ENCODE measurements at places on chromosomes 2 and 18.

DNA sequence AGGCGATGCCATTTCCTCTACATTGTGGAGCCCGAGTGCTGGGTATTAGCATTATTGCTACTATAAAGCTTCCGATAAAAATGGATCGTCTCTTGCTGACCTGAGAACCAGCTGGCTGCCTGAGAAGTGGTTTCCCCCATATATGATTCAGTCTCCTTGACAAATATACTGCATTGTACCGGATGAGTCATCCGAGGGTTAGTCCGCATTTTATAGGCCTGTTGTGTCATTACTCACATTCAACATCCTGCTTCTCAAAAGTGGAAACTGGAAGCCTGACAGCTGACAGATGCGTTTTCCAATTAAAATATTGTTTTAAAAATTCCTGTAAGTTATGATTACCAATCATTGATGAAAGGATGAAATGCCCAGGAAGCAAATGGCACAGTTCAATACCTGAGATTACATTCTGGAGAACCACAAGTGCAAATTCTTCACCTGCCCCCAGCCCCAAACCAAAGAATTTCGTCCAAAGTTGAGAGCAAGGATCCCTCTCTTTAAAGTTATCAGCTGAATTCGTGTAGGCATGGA lies 65.7 kb downstream of the SPRED2 start:
- no peak for DNase-seq

GRCh38 chr18:9737006-9737405 lies 28.9 kb downstream of the RAB31 start:
- no peak for DNase-seq

DNA sequence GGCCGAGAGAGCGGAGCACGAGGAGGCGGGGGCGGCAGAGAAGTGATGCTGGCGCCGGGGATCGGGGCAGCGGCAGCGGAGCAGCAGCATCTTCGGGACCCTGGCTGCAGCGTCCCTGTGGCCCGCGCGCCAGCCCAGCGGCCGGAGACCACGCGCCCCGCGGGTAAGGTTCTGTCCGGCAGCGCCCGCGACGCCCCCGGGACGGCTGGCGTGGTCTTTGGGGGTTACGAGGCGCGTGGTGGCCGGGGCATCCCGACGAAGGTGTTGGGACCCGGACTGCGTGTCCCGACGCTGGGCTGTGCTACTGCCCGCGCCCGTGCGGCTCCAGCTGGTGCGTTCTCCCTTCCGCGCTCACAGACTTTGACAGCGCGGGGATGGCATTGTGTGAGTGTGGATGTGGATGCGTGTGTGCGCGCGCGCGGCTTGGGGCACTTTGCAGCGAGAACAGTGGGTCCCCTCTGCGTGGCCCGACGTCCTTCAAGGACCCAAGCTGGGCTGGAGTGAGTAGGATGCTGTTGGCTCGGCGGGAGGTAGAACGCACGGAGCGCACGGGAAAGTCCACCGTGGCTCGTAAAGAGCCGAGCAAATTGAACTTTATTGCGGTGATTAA lies 405.0 kb downstream of the XIRP2 start:
- no peak for DNase-seq

DNA sequence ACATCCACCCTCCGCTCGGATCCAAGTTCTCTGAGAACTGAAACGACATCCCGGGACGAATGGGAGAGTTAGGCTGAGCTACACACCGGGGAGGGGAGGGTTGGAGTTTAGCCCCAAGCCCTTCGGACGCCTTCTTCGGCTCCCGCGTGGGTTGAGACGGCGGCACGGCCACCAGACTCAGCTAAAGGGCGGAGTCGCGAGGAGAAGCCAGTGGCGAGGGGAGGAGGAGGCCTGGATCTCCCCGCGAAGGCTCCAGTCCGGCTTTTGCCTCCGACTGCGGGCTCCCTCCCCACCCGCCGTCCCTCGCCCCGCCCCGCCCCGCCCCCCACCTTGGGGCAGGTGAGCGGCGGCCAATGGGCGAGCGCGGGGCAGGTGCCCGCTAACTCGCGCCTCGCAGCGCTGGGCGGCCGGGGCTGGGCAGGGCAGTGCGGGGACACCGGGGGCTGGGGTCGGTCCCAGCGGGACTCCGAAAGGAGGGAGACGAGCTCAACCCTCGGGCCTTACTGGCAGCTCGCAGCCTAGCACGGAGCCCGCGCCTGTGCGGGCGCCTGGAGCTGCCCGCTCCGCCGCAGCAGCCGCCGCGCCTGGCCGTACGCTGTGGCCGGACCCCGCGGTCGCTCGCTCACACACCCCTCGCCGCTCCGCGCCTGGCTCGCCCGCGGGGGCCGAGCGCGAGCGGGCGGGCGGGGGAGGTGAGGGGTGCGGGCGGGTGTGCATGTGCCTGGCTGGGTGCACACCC lies at the start of gene EMX1:
Gene EMX1 (plus strand): TSS at position 382 of the 739 bp plus-strand sequence. CDS start 334 bp downstream, at position 716.
- no peak for DNase-seq

GRCh38 chr2:203191961-203192360 lies 46.9 kb upstream of the CYP20A1 start:
- DNase-seq: no peak

- DNase-seq: no peak
Observed at GRCh38 chr18:24189664-24190346, 50.9 kb downstream of the CABYR start.

DNA sequence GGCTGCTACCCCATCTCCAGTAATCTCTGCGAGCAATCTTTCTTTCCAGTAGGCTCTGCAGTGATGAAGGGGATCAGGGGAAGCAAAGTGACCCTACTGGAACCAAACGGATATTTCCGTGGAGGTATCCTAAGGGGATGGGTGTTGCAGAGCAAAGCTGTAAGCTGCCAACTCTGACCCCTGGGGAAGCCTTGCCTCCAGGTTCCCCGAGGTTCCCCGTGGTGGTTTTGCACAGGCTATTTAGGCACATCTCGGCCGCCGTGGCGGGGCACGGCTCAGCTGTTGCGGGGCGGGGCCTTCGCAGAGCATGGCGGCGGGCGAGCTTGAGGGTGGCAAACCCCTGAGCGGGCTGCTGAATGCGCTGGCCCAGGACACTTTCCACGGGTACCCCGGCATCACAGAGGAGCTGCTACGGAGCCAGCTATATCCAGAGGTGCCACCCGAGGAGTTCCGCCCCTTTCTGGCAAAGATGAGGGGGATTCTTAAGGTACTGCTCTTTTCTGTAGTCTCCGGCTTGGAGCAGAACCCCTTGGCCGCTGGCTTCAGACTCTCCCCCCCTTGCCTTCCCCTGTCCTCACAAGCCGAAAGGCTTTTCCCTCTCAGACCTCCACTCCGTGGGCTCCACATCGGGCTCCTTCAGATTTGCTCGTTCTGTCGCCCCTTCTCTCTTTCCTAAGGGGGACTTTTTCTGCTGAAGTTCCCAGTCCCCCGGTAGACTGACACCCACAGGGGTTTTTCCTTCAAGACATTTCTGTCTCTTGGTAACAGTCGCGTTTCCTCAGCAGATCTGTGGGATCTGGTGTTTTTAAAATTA lies at the start of gene COMMD1:
Gene COMMD1 (plus strand): TSS at position 303 of the 814 bp plus-strand sequence. CDS start 5 bp downstream, at position 308.
- DNase-seq: peak; percentile 66

DNA sequence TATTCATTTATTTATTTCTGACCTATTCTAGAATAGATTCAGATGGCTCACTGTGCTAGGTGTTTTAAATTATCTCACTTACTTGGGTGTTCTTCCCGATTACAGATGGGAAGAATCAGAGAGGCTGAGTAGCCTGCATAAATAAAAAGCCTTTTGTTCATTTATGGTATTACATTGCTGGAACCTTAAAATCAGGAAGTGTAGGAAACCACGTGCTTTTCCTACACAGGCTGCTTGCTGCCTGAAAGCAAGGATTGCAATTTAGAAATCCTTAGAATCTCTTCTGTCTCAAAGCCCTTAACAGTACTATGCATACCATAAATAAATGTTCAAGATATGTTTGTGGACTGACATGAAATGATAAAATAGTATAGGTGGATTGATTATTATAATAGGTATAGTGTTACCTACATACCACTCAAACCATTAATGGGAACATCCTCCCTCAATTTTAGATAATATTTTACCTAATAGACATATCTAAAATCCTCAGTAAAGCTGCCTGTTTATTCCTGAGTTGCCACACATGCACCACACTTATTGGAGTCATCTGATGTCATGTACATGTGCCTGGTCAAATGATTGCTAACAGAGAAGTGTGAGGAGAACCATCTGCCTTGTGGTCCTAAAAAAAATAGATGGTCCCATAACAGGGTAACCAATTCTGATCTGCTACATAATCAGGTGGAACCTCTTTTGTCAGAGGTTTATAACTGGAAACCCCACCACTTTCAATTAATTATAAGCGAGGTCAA lies 73.5 kb upstream of the C2orf15 start:
- DNase-seq: no peak

- no peak for DNase-seq
Observed at GRCh38 chr2:120369250-120369649, 23.3 kb downstream of the INHBB start.

- no peak for DNase-seq
Observed at GRCh38 chr2:171807831-171808393, 86.1 kb downstream of the SLC25A12 start.

- no peak for DNase-seq
Observed at GRCh38 chr18:28183418-28184078, 6.6 kb upstream of the CDH2 start.

DNA sequence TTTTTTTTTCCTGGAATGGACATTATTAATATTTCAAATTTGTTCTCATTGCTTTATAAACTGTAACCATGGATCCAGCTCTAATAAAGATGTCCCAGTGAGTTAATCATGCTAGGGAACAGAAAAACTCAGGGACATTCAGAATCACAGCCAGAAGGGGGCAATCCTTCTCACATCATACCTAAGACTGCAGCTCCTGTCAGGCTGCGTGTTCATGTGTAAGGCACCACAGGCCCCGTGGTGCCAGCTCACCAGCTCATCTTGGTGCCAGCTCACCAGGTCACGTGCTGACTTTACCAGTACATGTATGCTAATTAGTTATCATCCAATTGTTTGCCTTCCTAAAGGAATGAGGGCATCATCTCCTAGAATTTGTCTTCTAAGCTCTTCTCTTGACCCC lies 84.7 kb upstream of the NEDD4L start:
- no peak for DNase-seq

GRCh38 chr2:145692971-145693478 lies 1173.1 kb upstream of the ZEB2 start:
- no peak for DNase-seq

DNA sequence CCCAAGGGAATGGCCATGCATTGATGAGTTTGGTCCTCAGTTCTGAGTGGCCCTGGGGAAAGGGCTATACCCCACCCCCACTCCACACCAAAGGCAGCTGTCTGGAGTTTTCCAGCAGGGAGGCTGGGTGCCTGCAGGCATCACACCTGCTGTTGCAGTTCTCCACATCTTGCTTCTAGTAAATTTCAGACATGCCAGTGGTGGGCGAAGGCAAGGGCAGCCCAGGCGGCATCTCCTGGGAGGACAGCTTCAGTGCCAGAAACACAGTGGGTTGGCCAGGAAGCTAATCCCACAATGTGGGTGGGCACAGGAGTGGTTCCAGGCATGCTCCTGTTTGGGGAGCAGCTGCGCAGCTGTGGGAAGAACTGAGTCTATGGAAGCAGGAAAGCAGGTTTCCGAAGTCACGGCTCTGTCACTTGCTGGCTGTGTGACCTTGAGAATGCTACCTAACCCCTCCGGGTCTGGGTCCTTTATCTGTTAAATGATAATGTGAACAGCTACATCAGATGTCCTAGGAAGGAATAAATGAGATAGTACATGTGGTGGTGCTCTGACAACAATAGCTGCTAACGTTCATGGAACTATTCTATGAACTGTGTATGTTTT lies 84.6 kb upstream of the SPTBN1 start:
- DNase-seq: no peak

- no peak for DNase-seq
Observed at GRCh38 chr2:54387059-54387991, 68.8 kb upstream of the SPTBN1 start.

- DNase-seq: peak; percentile 15
Observed at GRCh38 chr2:162073888-162074631, at the start of gene DPP4. Gene DPP4 (minus strand): TSS chr2:162074215. CDS start chr2:162073981, 234 bp downstream.

DNA sequence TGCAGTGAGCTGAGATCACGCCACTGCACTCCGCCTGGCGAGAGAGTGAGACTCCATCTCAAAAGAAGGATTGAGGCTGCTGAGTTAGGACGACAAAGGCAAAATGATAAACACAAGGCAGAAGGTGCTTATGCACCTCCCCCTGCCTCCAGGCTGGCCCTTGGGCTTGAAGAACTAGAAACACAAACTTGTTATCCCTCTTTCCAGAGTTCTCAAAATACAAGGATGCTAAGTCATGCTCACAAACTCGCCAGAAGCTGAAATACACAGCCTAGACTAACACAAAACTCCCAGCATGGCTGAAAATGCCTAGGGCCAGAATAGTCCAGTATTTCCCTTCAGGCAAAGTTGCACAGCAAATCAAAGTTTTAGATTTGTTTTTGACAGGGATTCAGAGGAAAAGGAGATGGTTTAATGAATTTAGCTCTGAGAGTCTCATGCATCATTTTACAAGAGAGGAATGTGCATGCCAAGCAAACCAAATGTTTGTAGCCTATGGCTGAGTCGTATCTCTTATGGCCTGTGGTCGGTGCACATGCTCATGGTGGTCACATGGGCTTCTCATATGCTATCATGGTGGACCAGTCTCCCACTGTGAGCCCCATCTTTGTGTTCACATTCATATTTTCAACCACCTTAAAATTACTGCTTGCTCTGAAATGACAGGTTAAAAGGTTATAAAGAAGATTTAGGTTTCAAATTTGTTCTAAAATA lies 16.2 kb upstream of the MREG start:
- DNase-seq: no peak
